Right hindlimb (tissue), 1 donor: ENCODE measurements at places on chromosomes 5 and 9.

DNA sequence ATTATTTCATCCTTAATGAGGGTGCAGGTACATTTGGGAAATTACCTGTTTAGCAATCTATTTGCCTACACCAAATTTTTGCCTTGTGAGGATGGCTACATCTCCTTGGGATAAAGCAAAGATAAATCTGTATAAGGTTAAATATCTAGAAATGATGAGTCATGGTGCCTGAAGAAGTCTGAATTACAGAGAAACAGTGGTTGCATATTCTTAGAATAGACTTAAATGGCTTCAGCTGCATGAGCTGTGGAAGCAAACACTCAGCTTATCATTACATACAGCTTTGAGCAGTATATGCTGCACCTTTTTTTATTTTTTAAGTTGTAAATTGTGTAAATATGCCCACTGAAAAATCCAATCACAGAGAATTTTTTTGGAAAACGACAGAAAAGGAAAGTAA lies 153.5 kb downstream of the RAPGEF6 start:
- DNase-seq, result no peak

DNA sequence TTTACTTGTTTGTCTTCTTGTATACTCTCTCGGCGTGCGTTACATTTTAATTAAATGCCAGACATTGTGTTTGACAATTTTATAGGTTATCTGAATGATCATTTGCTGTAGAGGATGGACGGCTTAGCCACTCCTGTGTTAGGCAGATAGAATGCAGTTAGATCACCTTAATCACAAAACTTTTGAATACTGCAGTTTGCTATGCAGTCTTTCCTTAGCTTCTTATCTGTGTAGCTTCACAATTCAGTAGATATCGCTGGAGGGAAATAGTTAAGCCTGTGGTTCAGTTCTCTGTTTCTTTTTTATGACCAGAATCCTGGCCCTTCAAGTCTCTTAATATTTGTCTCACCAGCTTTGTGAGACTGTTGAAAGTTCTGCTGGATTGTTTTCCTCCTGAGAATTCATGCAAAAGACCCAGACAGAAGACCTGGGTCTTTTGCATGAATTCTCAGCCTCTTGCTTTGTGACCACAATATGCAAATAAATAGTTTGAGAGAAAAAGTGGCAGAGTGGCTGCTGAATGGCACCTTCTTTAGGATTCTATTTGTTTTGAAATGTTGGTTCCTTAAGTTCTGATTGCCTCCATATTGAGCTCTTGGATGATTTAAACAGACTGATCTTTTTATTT lies 40.2 kb downstream of the RASA1 start:
- no peak for DNase-seq

GRCh38 chr5:115262321-115263077 lies at the start of gene PGGT1B:
Gene PGGT1B (minus strand): TSS chr5:115262877. CDS start chr5:115262851, 26 bp downstream.
- DNase-seq, result peak; percentile 87

DNA sequence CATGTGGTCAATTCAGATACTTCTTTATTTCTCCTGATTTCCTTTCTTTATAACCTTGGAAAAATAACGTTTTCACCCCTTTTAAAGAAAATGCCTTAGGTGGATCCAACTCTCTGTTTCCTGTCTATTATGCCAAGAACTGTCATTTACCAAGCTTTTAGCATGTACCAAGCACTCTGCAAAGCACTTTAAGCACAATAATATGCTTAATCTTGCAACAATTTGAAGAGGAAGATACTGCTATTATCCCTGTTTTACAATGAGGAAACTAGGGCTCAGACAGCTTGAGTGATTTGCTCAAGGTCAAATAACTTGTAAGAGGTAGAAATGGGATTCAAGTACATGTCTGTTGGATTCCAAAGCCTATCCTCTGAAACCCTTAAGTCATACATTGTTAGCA lies 224.8 kb upstream of the IL12B start:
- no peak for DNase-seq

DNA sequence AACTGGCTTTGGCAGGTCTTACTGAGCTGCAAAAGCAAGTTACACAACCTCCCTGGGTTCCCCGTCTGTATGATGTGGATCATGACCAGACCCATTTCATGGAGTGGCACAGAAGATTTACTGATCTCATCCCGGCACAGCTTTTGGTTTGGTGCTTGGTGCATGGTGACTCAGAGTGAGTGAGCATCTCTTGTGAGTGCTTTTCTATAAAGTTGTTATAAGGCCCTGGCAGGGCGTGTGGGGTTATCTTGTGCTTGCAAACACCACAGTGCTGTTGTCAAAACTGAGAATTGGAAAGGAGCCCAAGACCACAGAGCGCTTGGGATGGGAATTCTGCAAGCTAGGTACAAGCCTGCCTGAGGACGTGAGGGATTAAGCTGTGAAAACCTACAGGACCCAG lies 425.2 kb downstream of the GADD45G start:
- DNase-seq, result no peak

DNA sequence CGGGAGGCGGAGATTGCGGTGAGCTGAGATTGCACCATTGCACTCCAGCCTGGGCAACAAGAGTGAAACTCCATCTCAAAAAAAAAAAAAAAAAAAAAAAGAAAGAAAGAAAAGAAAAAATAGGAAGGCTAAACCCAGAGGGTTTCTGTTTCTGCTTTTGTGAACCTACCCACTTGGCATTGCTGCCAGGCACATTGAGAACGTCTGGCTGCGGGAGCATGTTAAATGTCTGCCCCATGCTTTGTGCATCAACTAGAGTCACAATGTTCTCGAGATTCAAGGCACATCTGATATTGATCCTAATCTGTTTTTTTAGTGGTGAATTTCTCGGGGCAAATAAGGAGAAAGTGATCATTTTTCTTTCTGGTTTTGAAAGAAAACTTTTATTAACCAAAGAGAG lies 2.8 kb downstream of the SLC25A25 start:
- no peak for DNase-seq

GRCh38 chr9:34691936-34692315 lies 850 bp upstream of the CCL19 start:
- DNase-seq, result no peak

- DNase-seq, result no peak
These were observed 998.4 kb upstream of the CTNND2 start for GRCh38 chr5:12902611-12903010.

DNA sequence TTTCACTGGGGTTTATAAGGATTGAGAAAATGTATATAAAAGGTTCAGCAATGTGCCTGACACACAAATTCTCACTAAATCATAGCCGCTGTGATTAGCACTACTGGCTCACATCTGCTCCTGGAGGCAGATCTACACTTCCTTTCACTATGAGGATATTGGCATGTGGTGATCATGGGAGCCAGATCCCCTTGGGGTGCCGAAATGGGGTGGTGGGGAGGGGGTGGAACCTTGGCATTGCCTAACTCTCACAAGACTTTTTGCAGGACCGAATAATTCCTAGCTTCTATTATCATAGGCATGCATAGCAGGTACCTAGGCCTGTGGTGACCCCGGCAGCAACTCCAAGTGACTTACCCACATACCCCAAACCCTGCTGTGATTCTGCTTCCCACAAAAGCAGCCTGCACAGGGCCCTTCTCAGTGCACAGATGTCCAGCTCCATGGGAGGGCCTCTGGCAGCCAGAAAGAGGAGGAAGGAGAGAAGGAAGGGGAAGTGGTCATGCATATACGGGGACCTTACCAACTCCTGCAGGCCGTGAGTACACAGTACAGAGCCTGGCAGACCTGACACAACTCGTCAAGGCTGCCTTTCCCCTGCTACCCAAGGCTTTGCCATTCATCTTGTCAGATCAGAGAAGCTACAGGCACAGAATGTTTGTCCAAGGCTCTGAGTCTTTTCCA lies 61.3 kb upstream of the IQGAP2 start:
- DNase-seq, result no peak
